ENCODE measurements at places on chromosomes 1 and 21. TPM values are rescaled to one million over a fixed set of nuclear protein-coding genes. Genes with fewer than 3 reads are reported as not detected.

Gene TNFRSF9
- 0.59 TPM for total RNA-seq

DNA sequence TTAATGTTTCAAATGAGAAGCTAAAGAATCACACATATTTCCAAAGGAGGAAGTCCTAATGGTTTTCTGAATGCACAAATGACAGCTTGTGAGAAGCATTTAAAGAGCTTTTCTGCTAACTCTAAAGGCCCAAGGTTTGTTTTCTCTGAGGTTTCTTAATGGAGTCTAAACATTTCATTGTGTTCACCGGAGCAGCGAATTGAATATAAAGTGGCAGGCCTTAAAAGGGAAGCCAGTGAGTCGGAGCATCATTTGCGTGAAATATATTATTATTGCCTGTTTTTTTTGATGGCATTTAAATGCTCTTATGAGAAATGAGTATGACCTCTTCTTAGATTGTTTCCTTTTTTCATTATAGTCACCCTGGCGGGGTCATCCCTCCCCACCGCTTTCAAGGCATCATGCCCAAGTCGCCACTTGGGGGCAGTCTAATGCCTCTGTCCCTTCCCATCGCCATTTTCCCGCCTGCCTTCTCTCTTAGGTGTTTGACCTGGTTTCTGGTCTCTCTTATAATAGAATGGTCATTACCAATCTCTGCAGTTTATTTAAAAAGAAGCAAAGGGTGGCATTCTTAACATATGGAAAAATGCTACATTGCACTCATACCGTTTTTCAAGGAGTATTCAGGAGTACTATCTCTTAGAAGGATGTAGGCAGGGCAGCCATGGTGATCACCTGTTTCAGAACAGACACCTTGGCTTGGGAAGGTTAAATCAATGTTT lies 25.3 kb upstream of the OVAAL start:
- DNase-seq: peak; percentile 21

GRCh38 chr1:233368106-233368788 lies 40.7 kb downstream of the MAP3K21 start:
- DNase-seq: no peak

Gene DENND1B
- 13.6 TPM for total RNA-seq

Gene ECM1
- total RNA-seq: 1.2 TPM

- DNase-seq: no peak
Observed at GRCh38 chr1:221667504-221667903, 74.4 kb downstream of the DUSP10 start.

GRCh38 chr1:87880764-87881163 lies 552.1 kb downstream of the LMO4 start:
- no peak for DNase-seq

Measured in T-cell (primary cell).